ENCODE measurements at places on chromosomes 1 and 21.

- no peak for DNase-seq
Measured at GRCh38 chr1:242241936-242242335, 243.0 kb upstream of the MAP1LC3C start.

DNA sequence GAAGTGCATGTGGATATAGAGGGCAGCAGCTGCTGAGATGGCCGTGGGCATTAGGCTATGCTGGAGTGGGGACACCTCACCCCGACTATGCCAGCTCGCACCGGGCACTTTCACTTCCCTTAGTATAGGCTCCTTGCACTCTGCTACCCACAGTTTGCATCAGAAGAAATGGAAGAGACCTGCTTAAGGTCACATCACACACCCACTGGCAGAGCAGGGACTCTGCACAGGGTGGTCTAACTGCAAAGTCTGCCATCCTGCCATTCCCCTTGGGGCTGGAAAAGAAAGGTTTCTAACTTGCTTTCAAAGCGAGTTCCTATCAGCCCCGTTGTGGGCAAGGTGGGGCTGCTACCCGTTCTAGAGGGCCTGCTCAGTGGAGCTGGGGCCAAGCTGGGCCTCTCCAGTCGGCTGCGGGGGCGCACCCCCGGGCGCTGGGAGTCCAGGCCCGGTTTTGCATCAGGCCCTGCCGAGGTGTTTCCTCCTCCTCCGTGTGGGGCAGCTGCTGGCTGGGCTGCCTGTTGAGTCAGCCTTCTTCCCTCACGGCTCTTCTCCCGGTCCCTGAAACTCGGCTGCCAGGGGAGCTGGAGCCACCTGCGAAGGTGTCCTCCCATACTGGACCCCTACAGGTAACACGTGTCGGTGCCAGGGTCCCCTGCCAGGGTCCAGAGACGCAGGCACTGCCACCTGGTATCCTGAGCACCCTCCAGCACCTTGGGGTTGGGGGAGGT lies at the start of gene SYTL1:
Gene SYTL1, plus strand, starts transcription at position 498 of the 728 bp plus-strand sequence. CDS start 3,313 bp downstream, outside the sequence.
- DNase-seq = peak; percentile 40

DNA sequence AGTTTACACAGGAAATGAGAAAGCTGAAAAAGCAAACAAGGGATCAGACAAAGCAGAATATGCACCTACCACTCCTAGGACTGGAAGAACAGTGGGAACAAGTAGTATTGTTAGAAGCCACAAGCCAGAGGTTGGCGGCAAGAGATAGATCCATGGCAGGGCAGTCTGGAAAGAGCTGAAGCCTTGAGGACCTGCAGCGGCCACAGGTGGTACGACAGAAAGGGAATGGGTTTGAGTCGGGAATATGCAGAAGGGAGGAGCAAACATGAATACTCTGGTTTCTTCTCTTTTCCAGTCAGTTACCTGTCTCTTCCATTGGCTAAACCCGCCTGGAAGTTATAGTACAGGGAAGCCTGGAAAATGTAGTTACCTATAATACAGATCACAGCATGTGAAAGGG lies 3.9 kb upstream of the PCNX2 start:
- DNase-seq = no peak

DNA sequence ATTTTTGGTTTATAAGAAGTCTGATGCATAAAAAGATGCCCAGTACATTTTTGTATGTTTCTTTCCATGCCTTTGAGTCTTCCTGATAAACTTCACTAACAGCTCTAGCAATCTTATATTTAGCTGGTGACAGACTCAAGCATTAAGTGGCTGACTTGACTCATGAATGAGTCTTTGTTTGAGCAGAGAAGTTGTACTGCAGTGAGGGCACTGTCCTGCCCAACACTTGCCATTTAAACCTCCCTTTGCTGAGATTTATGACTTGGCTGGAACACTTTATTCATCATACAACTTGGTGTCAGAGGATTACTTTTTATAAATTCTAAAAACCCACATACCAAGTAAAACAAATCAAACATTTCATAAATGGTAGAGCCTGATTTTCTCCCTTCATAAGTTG lies 14.6 kb upstream of the CAMSAP2 start:
- DNase-seq = no peak

- DNase-seq = peak; percentile 16
Measured at GRCh38 chr1:23343221-23344110, 618 bp downstream of the HNRNPR start.

GRCh38 chr1:247295274-247295684 lies 36.4 kb downstream of the ZNF496 start:
- no peak for DNase-seq

DNA sequence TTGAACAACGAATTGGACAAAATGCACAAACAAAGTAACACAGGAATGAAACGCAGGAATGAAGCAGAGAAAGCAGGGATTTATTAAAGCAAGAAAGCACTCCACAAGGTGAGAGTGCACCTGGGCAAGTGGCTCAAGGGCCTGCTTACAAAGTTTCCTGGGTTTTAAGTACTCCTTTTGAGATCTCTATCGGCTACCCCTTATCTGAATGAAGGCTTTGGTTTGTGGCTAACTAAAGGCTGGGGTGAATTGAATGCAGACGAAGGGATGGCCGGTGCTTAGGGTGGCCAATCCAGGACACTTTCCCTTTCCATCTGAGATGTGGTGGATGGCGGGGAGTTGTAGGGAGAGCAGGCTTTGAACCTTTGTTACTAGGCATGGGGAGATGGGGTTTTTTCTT lies 151.4 kb upstream of the KIAA0040 start:
- no peak for DNase-seq

GRCh38 chr1:145689922-145690321 lies 17.2 kb downstream of the PDZK1 start:
- DNase-seq = no peak

GRCh38 chr1:18861082-18861481 lies 1.6 kb upstream of the TAS1R2 start:
- DNase-seq = no peak

GRCh38 chr21:32192291-32193097 lies 86.4 kb downstream of the MIS18A start:
- DNase-seq = no peak

DNA sequence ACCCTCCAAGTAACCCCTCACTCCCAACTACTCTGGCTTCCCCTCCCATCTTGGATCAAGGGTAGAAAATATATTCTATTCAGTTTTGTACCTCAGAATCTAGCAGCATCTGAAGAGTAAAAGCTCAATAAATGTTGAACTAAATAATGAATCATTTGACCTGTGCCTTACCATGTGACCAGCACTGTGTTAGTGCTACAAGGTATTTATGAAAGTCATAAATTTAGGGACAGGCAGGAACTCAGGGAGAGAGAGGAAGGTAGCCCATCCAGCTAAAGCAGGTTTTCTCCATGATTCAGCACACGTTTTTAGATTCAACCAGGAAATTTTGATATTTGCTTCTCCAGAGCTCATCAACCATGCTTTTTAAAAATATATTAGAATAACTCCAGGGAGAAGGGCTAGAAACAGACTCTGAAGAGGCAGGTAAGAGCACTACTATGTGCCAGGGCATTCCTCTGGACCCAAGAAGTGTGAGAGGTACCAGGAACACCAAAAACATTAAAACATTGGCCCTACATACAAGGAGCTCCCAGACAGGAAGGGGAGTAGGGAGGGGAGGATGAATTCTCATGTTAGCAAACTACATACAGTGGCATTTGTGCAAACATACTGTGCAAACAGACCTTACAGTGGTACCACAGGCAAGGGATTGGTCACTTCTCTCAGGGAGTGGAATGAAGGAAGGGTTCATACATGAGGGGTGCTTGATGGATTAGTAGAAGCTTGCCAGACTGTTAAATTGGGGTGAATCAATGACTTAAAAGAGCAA lies 64.3 kb downstream of the FYB2 start:
- no peak for DNase-seq

GRCh38 chr1:167477986-167478385 lies 40.3 kb downstream of the CD247 start:
- DNase-seq = no peak

DNA sequence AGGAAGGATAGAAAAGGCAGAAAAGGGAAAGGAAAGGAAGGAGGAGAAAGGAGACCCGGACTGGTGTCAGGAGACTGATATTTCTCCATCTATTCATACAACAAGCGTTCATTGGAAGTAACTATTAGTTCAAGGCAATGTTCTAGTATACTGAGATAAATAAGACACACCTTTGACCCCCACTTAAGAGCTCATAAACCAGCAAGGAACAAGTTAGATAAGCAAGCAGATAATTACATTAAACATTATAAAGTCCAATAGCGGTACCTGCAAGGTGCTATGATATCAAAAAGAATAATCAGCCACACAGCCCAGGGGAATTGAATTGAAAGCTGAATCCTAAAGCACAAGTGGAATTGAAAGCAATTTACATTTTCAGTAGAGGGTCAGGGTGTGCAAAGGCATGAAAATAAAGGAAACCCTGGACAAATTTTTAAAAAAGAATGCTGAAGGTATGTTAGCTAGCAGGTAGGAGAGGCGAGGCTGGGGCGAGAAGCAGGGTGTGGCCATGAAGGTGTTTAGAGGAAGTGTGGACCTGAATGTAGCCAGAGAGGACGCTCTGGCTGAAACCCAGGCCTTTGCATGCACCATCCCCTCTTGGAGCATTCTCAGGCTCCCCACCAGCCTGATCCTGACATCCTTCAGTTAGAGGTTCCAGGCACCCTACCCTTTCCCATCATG lies 200.0 kb downstream of the SETD4 start:
- DNase-seq = no peak

DNA sequence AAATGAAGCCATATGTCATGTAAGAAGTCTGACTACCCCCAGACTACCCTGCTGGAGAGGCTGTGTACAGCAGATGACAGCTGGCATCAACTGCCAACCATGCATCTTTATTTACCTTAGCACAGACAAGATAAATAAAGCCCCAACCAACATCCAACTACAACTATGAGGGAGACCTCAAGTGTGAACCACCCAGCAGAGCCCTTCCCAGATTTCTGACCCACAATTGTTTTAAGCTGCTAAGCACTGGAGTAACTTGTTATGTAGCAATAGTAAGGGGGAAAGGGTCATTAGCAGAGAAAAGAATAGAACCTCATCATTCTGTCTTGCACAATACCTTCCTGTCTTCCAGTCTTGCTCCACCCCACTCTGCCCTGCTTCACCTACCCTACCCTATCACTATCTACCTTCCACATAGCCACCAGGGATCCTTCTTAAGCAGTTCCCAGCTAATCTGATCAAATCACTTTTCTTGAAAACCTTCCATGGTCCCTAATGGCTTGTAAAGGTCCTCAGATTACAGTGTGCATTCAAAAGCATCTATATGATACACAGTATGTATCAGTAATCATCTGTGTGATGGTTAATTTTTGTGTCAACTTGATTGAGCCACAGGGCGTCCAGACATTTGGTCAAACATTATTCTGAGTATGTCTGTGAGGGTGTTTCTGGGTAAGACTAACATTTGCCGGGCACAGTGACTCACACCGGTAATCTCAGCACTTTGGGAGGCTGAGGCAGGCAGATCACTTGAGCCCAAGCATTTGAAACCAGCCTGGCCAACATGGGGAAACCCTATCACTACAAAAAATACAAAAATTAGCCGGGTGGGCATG lies 19.6 kb upstream of the RBM15 start:
- DNase-seq = no peak

Measured in activated CD4-positive, CD25-positive, alpha-beta regulatory T cell (primary cell).